Activated T-cell treated with anti-CD3 and anti-CD28 coated beads, Interleukin-2, amount 50 U/mL, for 24 hours (primary cell): ENCODE measurements at places on chromosomes 1 and 21.

DNA sequence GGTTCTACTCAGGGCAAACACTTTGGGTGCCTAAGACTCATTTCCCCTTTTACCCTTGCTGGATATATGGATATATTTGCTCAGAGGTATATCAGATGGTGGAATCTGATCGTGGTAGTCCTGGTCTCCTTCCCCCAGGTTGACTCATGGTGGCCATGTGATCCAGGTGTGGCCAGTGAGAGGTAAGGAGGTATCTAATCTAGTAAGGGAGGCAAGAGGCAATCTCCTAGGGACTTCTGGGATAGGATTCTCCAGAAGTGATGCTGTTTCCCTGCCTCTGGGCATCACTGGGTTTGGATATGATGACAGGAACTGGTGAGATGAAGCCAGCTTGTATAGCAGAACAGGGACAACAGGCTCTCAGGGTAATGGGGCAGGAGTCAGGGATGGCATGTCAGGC lies 8.5 kb upstream of the DENND2D start:
- no peak for DNase-seq

DNA sequence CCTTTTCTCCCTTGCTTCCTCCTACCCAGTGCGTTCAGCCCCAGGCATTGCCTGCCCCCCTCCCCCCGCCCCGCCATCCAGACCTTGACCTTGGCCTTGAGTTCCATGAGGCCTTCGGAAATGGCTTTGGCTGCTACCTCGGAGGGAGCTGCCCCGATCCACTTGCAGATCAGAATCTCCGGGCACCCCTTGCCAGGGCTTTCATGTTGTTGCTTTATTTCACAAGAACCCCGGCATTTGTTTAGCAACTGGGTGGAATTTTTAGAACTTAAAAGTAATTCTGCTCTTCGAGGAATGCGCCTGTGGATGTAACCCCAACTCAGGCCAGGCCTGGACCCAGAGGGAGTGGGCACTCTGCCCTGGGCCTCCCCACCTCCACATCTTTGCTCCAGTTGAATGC lies 154.1 kb upstream of the TMEM51 start:
- DNase-seq: no peak

DNA sequence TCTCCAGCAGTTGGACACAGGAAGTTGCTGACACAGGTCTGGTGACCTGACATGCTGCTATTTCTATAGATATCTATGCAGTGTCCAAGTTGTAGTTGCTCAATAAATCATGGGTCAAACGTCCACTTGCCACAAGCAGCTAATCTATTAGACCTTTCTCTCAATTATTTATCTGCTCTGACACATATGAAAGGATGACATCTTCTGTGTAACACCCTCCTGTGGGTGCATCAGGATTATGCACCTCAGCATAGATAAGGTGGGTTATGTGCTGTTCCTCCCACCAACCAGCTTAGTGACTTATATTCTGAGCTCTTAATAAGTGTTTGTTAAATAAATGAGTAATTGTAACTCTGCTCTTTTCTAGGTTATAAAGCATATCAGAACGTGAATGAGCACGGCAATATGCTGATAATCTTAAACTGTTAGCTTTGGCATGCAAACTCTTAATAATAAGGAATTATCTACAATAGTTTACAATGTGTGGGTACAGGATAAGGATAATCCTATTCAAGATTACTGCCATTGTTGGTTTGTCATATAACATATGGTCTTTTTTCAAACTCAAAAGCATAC lies 90.7 kb upstream of the GCLM start:
- DNase-seq: no peak

GRCh38 chr1:119873135-119874015 lies 22.9 kb downstream of the ADAM30 start:
- no peak for DNase-seq

GRCh38 chr1:184191181-184191621 lies 139.7 kb downstream of the TSEN15 start:
- no peak for DNase-seq

GRCh38 chr1:115326419-115326818 lies 11.6 kb downstream of the NGF start:
- DNase-seq: no peak

- no peak for DNase-seq
Observed at GRCh38 chr1:189939967-189940366, 537.7 kb downstream of the BRINP3 start.

GRCh38 chr1:30609336-30609998 lies 113.9 kb downstream of the MATN1 start:
- no peak for DNase-seq

DNA sequence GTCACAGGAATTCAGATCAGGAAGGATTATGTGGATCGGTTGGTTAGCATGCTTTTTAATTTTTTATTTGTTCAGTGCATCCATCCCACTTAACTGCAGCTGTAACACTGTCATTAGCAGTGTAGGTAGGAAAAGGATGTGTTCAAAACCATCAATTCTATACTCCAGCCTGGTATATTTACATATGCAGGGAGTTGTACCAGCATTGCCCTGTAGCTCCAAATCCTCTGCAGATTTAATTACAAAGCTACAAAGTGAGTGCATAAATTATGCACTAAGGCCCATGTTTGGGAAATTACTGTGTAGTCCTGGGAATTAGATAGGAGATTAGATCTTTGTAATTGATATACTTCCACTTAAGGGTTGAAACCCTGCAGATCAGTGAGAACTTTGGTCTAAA lies 15.9 kb upstream of the OSBPL9 start:
- no peak for DNase-seq

DNA sequence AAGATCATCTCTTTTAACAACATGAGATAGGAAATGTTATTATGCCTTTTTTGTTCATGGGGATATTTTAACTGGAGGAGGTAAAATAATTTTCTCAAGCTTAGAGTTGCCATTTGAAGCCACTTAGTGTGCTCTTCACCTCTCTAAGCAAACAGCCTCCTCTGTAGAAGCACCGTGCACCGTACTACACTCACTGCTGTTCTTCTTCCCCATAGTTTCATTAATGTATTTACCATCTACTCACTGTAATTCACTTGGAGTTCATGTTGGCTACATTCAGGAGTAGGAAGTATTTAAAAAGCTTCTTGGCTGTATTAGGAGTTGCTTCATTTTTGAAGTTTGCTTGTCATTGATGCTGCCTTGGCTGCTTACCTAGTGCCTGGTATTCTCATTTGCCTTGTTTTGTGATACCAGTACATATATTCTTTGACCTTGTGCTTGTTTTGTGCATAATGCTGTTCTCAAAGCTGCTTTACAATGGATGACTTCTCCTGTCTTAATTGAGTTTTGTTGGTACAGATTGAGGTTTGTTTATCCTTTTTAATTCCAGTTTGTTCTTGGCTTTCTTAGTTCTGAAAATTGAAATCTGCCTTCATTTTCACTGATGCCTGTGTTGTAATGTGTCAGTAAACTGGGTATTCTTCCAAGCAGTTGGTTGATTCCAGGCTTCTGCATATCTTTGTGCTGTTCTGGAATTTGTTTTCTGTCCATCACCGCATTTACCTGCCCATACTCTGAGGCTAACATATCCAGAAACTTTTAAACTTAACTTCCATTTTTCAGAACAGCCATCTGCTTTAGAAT lies 240.4 kb downstream of the HMCN1 start:
- no peak for DNase-seq

GRCh38 chr1:43969416-43969745 lies 429 bp upstream of the DPH2 start:
- no peak for DNase-seq

DNA sequence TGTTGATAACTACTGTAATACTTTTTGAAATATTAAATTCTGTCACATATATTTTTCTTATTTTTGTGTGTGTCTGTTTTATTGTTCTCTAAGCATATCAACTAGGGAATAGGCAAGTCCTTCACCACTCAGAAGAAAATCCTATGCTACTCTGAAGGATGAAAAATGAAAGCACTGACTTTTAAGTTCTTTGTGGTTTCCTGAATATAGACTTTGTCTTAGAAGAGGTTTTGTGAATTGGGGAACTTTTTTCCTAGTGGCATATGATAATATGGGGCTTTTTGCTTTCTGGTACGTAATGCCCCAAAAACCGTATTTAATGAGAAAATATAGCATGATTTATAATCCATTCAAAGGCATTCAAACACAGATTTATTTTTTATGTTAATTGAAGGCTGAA lies 136.0 kb downstream of the SNX7 start:
- no peak for DNase-seq

DNA sequence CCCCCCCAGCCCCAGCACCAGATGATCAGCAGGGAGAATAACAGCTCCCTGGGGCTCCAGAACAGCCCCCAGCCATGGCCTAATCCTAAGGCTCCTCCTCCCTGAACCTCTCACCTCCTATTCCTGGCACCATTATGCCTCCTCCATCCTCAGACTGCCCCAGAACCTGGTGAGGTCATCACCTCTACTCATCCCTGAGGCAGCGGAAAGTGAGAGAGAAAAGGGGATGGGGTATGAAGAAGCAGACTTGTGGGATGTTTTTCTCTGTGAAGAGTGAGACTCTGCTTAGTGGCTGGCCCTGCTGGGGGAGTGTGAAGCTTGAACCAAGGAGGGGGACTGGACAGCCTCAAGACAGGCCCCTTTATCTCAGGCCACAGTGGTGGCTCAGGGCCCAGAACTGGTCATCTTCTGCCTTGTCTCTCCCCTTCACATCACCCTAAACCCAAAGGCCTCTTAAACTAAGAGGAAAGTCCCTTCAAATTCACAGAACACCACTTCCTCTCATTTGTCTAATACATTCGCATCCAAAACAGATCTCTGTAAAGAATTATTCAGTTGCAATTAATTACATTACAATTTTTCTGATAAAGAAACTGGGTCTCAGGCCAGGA lies 2.2 kb upstream of the PPM1J start:
- no peak for DNase-seq

GRCh38 chr21:42190486-42190863 lies 28.5 kb upstream of the ABCG1 start:
- no peak for DNase-seq

DNA sequence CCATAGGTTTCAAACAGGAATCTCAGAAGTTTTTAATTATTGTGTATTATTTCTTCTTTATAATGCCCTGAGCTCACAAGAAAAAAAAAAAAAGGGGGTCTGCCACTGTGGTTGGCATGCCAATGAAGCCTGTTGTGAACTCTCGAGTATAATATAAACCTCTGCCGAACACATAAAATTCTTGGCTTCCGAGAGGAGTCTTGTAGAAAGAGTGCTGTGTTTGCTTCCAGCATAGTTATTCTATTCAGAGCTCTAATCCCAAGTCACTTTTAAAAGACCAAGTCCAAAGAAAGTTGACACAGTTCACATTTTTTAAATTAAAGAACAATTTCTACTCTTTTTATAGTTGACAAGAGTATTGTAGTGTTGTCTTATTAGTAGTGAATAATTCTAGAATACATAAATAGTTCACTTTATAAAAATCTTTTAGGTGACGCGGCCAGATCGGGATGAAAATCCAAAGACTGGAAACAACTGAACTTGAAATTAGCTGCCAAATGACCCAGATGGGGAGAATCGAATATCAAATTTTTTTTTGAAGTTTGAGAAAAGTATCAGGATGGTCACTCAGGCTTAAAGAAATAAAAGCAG lies 293.2 kb downstream of the DUSP10 start:
- no peak for DNase-seq

DNA sequence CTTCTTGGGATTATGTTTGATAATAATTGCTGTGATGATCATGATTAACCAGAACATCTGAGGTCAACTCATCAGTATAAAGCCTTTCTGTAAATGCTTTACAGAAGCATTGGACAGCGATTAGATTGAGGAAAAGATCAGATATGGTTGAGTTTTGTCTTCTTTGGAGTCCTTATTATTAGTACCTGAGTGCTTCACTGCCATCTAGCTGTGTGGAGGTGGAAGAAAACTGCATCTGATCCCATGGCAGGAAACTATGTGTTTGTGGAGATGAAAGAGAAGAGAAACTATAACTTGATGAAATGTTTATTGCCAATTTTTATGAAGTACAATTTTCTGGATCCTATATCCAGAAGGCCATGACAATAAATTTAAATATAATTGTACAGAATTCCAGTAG lies 11.4 kb downstream of the FLG2 start:
- no peak for DNase-seq

DNA sequence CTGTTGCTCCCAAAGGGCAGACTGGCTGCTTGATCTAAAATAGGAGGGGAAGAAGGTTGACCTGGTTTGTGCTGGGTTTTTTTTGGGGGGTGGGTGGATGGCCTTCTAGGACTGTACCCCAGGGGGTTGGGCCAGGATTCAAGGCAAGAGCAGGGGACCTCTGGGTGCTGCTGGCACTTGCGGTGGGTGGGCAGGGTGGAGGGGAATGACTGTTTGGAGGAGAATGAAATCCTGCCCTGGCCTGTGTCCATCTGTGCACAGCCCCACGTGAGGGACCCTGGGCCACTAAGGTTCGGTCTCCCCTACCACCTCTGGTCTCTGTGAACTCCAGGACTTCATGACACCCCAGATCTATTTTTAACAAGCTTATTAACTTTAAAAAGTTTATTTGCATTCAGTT lies 414.2 kb downstream of the PTPRU start:
- no peak for DNase-seq

- DNase-seq: no peak
Observed at GRCh38 chr1:91610789-91611188, 110.1 kb downstream of the CDC7 start.

DNA sequence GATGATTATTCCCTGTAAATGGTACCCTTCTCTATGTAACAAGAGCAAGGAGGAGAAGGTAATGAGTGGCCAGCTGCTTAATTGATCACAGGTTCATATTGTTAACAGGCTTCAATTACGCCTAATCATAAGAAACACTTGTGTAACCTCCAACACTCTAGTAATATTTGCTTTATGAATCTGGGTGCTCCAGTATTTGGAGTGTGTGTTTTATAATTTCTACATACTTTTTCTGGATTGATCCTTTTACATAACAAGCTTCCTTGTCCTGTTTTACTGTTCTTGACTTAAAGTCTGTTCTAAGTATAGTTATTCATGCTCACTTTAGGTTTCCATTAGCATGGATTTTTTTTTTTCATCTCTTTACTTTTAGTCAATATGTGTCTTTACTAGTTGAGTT lies 984.2 kb downstream of the AMY1C start:
- DNase-seq: no peak

- no peak for DNase-seq
Observed at GRCh38 chr1:211534545-211535291, 42.8 kb upstream of the RD3 start.

DNA sequence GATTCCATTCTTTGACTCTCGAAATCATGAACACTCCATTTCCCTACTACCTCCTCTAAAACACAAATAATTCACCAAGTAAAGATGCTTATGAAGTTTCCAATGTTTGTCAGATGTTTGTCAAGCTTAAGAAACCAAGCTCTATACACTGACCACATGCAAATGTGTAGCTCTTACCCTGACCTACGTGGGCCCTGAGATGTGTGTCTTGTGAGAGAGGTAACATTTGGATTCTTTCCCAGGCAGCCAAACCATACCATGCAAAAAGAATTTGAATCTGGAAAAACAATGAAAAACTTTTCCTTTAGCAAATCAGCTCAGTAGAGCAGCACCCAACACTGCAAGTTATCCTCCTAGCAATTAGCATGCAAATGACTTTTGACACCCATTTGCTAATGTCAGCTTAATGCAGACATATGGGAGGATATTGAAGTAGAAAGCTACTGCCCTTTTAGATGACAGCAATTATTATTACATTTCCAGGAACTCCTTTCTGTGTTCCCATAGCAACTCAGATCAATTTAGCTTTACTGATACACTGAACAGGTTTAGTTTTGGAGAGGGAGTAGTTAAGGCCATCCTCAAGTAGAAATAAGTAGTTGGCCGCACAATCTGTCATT lies 83.2 kb upstream of the RGS4 start:
- no peak for DNase-seq

- DNase-seq: no peak
Observed at GRCh38 chr1:240720976-240721375, 109.0 kb upstream of the GREM2 start.
